GOT3 (cell line): ENCODE measurements at places on chromosomes 7 and 10.

DNA sequence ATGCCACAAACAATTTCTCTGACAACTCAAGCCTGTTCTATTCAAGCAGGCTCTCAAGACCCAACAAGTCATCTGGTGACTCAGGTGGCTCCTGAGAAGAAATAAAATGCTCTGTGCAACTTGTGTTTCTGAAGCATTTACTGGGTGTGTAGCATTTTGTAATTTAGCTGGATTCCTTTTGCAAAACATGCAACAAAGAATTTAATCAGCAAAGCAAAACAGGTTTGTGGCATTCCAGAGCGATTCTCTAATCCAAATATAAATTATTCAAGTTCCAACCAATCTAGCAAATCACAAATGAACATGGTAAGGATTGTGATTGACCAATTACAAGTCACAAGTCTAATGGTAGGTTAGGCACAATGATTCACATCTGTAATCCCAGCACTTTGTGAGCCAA is 39.8 kb upstream of the C10orf67 start:
- no peak for DNase-seq

- DNase-seq: no peak
These were observed 66.0 kb downstream of the ELMO1 start for GRCh38 chr7:37382546-37383088.

GRCh38 chr7:92359801-92360200 is 87.5 kb upstream of the GATAD1 start:
- no peak for DNase-seq

- DNase-seq: no peak
These were observed 563.3 kb upstream of the POM121L12 start for GRCh38 chr7:52472006-52472620.

DNA sequence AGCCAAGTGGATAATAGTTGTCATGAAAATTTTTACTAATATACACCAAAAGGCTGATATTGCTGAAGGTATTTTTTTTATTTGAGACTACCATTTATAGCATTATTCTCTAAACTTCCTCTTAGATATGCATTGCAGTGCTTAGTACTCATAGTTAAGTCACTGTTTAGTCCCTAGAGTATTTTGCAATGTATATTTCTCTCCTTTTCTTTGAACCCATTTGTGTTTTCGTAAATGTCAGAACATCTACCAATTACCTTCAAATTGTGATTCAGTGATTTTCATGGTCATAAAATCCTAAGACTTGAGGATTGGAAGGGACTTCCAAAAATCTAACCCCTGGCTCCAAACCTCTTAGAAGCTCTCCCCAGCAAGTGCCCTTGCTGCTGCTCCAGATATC is 21.5 kb upstream of the CYP26C1 start:
- DNase-seq: no peak

GRCh38 chr10:79260811-79261740 is 86.2 kb upstream of the PPIF start:
- DNase-seq: no peak

DNA sequence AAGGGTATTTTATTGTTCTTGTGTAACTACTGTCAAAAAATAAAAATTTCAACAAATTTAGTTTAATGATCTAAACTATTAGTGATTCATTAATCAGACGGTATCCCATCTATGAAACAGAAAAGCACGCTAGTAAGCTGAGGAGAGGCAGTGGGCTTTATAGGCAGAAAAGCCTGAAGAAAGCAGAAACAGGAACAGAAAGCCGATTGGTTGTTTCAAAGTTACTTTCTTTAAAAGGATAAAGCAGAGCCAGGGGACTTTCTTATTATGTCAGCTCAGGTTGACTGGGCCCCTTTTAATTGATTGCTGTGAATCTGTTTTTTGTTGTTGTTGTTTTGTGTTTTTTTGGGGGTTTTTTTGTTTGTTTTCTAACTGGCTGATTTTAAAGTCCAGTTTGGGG is 105.5 kb downstream of the TES start:
- DNase-seq: no peak

DNA sequence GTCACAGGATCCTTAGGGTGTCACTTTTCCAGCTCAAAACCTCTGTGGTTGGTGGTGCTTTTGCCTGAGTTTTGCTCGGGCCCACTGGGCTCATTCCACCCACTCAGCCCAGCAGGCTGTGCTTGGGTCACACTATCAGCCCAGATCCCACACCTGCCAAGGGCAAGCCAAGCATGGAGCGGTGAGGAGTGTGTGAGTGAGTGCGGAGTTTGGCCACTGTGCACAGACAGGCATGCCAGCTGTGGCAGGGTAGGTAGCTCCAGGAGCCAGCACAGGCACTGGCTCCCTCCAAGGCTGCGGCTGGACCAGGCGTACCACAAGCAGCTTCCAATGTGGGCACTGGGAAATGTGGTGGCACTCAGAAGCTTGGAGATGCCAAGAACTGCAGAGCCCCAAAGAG is 43.9 kb upstream of the TECTB start:
- DNase-seq: no peak

- no peak for DNase-seq
These were observed 200.8 kb upstream of the LRRN3 start for GRCh38 chr7:110890101-110890500.

- DNase-seq: no peak
These were observed at the start of gene EZH2 for GRCh38 chr7:148884049-148884298. EZH2 (minus strand) TSS chr7:148884291; CDS start chr7:148847298, 36,993 bp downstream.

DNA sequence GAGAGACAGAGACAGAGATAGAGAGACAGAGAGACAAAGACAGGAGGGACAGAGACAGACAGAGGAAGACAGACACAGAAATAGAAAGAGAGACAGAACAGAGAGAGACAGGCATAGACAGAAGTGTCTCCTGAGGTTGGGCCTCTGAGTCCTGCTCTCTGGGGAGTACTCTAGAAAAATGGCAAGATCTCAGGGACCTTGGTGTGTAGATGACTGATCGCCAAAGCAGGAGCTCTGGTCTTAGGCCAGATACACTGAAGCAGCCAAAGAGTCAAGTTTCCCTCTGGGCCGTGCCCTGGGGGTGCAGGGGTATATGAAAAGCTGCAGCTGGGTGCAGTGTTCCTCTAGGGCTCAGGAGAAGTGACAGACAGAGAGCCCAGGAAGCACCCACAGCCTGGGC is 176.6 kb upstream of the TNS3 start:
- DNase-seq: no peak

- peak; percentile 76 for DNase-seq
These were observed 6.4 kb downstream of the MAFK start for GRCh38 chr7:1536743-1537534.

- DNase-seq: no peak
These were observed 131.6 kb downstream of the ITGA8 start for GRCh38 chr10:15588151-15588550.

DNA sequence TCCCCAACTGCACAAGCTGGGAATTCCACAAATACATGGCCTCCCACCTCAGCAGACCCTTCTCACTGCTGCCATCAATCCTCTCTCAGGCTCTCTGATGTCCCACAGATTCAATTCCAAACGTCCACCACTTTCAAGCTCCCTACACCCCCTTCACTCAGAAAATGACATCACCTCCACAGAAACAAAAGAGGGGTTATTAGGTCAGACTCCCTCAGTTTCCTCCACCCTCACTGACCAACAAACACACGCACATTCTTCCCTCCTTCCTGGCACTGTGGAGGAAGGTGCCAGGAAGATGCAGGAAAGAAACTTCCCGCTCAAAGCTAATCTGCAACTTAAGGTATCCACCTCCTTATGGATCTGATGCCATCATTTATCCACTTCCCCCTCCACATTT is 18.3 kb downstream of the ZNF438 start:
- no peak for DNase-seq

DNA sequence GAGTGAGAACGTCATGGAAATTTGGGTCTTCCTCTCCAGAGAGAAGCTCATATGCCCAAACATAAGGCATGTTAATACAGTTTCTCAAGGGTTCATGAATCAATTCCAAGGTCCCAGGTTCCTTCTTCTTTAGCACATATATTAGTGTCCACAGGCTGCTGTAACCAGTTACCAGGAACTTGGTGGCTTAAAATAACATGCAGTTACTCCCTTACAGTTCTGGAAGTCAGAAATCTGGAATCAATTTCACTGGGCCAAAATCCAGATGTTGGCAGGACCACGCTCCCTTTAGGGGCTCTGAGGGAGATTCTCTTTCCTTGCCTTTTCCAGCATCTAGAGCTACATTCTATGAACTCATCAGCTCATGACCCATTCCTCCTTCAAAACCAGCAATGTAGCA is 64.8 kb downstream of the MRC1 start:
- DNase-seq: no peak

GRCh38 chr7:139241258-139241657 is 10.2 kb downstream of the UBN2 start:
- DNase-seq: no peak

- no peak for DNase-seq
These were observed 332.5 kb upstream of the ETV1 start for GRCh38 chr7:14321947-14322346.

GRCh38 chr10:124741281-124741921 is 2.8 kb downstream of the FAM53B start:
- DNase-seq: peak; percentile 23

GRCh38 chr10:132544744-132545658 is 7.4 kb downstream of the INPP5A start:
- DNase-seq: no peak

- no peak for DNase-seq
These were observed 1.1 kb downstream of the TBX20 start for GRCh38 chr7:35252612-35253459.

GRCh38 chr7:1331561-1332467 is 99.1 kb downstream of the UNCX start:
- no peak for DNase-seq

DNA sequence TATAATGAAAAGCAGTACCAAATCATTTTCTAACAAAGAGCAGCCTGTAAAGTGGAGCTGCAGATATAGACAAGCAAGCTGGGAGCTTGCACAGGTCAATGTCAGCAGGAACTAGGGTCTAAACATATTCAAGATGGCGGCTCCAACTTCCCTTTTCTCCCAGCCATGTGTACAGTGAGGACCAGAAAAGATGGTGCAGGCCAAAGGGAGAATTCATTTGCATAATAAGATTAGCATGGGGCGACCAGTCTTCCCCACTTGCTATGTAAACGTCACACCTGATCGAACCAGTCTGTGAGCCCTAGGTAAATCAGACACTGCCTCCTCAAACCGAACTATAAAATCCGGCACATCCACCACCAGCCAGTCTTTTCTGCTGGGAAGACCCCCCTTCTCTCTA is 4.4 kb upstream of the RAPGEF5 start:
- no peak for DNase-seq
